Iris pigment epithelial cell (primary cell): ENCODE measurements at places on chromosomes 5 and 9.

- DNase-seq, result no peak
Observed at GRCh38 chr5:102991802-102992201, 128.1 kb downstream of the GIN1 start.

GRCh38 chr5:3517348-3517747 lies 78.3 kb upstream of the IRX1 start:
- DNase-seq, result no peak

GRCh38 chr5:67052034-67052433 lies 144.6 kb downstream of the CD180 start:
- peak; percentile 39 for DNase-seq

GRCh38 chr9:113425072-113425471 lies 14.5 kb downstream of the C9orf43 start:
- no peak for DNase-seq

GRCh38 chr9:130751631-130752355 lies 58.2 kb downstream of the EXOSC2 start:
- DNase-seq, result no peak

DNA sequence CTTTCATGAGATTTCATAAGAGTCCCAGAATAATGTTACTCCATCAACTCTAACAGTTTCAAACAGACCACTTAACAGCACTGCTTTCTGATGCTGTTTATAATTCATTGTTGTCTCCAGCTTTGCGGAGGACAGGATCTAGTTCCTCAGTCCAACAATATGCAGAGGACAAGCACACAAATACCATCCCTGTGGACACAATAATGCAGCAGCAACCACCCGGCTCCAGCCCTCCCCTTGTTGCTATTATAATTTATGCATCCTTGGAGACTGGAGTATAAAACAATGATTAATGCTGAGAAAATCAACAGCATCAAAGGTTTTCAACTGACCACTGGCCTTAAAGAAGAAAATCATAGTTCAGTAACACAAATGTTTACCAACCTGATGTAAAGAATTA lies 108.3 kb downstream of the DENND1A start:
- DNase-seq, result no peak

GRCh38 chr5:52725065-52725746 lies 62.5 kb upstream of the ITGA1 start:
- peak; percentile 83 for DNase-seq

- peak; percentile 24 for DNase-seq
Observed at GRCh38 chr9:121023064-121023463, 27.0 kb downstream of the C5 start.

GRCh38 chr5:157568222-157568621 lies 7.4 kb downstream of the ADAM19 start:
- DNase-seq, result no peak

GRCh38 chr9:88813638-88814209 lies 177.5 kb upstream of the S1PR3 start:
- DNase-seq, result no peak

DNA sequence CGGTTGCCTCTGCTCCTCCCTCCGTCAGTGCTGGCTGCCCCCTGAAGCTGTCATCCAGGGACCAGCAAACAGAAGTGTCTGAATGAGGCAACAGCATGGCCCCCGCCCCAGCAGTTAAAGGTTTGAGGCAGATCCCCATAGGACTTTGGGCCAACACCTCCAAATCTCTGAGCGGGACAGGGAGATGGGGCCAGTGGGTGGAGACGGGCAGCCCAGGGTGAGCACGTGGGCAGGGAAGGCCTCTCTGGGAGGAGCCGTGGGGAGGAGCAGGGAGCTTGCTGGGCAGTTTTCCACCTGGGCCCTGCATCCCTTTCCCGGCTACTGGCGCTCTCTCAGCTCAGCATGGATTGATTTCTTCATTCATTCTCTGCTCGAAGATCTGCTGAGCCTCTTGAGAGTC lies 39.1 kb upstream of the NOTCH1 start:
- DNase-seq, result no peak

- no peak for DNase-seq
Observed at GRCh38 chr5:106363578-106363977, 1307.2 kb downstream of the EFNA5 start.

- no peak for DNase-seq
Observed at GRCh38 chr5:68222824-68223354, 7.3 kb downstream of the PIK3R1 start.

- DNase-seq, result no peak
Observed at GRCh38 chr5:76386360-76386759, 16.7 kb upstream of the IQGAP2 start.

DNA sequence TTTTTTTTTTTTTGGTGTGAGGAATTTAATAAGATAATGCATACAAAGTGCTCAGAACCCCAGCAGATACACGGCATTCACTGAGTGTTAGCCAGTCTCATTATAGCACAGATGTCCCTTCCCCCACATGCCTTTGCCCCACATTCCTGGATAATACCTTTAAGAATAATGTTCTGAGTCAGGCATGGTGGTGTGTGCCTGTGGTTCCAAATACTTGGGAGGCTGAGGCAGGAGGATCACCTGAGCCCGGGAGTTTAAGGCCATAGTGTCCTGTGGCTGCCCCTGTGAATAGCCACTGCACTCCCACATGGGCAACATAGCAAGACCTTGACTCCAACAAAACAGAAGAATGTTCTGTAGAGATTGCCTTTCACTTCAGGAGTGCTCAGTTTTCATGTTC lies 24.2 kb upstream of the ANKRD18A start:
- DNase-seq, result no peak

- DNase-seq, result no peak
Observed at GRCh38 chr5:128243958-128244582, 160.5 kb downstream of the SLC12A2 start.

GRCh38 chr5:173498286-173498685 lies 118.2 kb downstream of the BOD1 start:
- DNase-seq, result peak; percentile 77

- peak; percentile 19 for DNase-seq
Observed at GRCh38 chr5:156359476-156359875, 32.5 kb downstream of the SGCD start.

GRCh38 chr9:113998525-113999255 lies 79.4 kb downstream of the AMBP start:
- no peak for DNase-seq

DNA sequence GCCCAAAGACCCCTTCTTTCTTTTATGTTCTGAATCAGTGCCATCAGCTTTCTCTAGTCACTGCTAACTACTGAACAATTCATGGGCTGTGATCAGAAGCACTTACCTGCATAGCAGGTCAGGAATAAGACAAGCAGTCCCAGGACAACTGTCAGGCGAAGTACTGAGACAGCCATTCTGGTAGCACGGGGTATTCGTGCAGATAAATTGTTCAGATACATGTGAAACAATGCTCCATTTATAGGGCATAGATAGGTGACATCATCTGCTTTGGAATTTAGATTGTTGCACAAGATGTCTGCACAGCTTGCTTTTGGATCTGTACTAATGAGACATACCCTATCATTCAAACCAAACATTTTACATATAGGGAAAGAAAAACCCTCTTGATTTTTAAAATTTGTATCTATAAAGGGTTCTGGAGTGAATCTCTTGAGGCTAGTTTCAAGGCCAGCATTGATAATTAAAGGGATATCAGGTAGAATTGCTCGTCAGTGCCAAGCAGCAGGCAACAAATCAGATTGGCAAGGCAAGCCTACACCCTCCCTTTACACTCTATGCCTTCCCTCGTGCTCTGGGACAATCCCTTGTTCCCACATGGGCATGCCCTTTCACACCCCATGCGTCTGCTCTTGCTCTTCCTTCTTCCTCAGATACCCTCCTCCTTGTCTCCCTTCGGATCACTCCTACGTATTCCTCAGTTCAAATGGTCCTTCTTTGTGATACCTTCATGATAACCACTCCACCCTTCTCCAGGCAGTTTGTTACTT lies at the start of gene C5orf46:
C5orf46 (minus strand) TSS at position 213 of the 770 bp plus-strand sequence; CDS start at position 176, 37 bp downstream.
- peak; percentile 85 for DNase-seq

GRCh38 chr9:101387871-101388506 lies 3.2 kb upstream of the BAAT start:
- DNase-seq, result peak; percentile 49

GRCh38 chr5:59328709-59329296 lies 564.7 kb downstream of the PDE4D start:
- peak; percentile 94 for DNase-seq

- DNase-seq, result peak; percentile 91
Observed at GRCh38 chr5:124596595-124597421, 149.6 kb downstream of the ZNF608 start.

GRCh38 chr5:113047234-113047633 lies 70.6 kb downstream of the DCP2 start:
- peak; percentile 55 for DNase-seq

GRCh38 chr5:171841984-171842776 lies 56.6 kb downstream of the SMIM23 start:
- DNase-seq, result no peak

DNA sequence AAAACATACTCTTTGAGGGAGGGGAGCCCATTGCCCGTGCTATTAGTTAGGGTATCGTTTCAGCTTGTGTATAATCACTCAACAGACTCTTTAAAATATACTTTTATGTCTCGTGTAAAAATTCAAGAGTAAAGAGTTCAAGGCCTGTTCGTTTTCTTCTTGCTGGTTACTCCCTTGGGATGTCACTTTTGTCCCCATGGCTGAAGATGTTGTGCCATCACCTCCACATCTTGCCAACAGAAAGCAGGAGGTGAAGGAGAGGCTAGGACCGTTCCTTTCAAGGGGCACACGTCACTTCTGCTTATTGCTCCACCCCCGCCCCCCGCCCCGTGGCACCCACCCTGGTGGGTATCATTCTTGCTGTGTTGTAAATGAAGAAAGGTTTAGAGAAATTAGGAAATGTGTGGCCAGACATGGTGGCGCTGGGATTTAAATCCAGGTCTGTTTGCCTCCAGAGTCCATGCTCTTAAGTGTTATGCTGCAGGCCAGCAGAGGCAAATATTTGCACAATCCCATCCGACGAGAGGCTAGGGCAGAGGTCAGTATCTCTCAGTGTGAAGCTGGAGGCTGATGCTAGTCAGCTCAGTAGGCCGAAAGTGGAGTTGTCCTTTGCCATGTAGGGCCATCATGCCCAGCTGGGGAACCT lies 3.0 kb downstream of the MLANA start:
- no peak for DNase-seq

GRCh38 chr5:76225336-76225735 lies 142.2 kb downstream of the SV2C start:
- no peak for DNase-seq

DNA sequence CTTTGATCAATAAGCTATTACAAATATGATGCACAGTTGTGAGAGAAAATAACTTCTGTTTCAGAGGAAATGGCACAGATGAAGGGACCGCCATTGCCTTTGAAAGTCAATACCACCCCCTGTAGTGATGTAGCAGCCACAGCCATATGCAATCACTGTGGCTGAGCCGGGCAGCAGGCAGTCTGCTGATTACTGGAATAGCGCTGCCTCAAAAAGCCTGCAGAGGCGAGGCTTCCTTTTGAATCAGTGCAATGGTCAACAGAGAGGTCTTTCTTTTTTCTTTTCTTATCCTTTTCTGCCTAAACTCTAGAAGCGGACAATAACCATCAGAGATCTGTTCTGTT lies 265.1 kb upstream of the TAS2R1 start:
- DNase-seq, result no peak

DNA sequence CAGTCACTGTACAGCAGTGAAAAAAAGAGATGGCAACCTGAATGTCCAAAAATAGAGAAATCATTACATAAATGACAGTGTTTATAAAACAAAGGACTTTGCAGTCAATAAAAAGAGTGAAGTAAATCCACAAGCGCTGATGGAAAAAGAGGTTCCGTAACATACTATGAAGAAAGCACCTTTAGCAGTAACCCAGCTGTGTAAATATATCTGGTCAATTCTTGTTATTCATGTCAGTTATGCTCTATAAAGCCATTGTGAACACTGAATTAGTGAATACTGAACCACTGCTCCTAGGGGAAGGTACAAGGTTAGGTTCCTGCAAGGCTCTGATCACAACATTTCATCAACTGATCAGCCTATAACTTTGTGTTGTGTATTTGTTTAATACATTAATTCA lies 39.5 kb downstream of the CCNJL start:
- no peak for DNase-seq

- no peak for DNase-seq
Observed at GRCh38 chr9:33787839-33788238, 7.5 kb upstream of the PRSS3 start.

DNA sequence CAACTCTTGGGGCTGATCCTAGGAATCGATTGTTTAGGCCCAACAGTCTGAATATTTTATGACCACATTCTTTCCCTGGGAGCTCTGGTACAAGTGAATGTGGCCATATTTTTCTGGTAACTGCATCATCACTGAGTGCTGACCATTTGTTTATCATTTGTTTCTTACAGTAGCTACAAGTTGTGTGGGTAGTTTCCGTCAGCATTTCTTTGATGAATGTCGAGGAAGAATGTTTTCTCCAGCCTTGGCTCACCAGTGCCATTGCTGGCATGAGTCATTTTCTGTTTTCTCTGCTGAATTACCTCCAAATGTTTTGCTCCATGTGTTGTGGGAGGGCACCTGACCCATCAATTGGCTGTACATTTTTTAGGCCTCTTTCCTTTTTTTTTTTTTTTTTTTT lies 14.1 kb upstream of the CARD19 start:
- peak; percentile 80 for DNase-seq

GRCh38 chr9:94721754-94722153 lies 4.7 kb upstream of the AOPEP start:
- DNase-seq, result no peak

DNA sequence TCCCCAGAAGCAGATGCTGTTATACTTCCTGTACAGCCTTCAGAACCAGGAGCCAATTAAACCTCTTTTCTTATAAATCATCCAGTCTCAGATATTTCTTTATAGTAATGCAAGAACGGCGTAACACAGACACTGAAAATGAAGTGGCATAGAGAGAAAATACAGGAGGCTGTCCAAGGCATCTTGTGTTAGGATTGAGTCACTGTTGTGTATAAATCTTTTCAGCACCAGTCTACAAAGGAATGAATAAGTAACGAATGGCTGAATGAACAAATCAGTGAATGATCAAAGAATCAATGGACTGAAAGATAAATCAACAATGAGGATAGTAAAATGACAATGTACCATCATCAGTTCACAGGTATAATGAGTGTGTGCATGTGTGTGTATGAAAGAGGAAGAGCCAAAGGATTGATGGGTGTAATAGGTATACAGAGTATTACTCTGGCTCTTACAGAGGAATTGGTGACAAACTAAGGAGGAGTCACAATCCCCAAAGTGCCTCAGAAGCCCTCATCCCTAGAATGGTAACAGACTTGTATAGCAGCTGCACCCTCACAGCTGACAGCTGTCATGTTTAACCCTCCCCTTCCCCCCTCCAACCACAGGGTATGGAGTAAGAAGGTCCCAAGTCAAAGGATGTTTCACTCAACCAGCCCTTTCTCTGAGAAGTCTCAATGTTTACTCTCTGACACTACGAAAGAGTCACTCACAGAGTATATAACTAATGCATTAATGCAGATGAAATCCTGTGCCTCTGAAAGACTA lies 29.8 kb upstream of the MIER3 start:
- DNase-seq, result no peak

- no peak for DNase-seq
Observed at GRCh38 chr9:16309082-16309468, 561.4 kb downstream of the BNC2 start.

- peak; percentile 65 for DNase-seq
Observed at GRCh38 chr9:89277454-89277853, 33.5 kb upstream of the CKS2 start.

- DNase-seq, result no peak
Observed at GRCh38 chr9:137318602-137319001, 16.5 kb upstream of the NRARP start.

- peak; percentile 71 for DNase-seq
Observed at GRCh38 chr9:37968228-37968701, 64.3 kb upstream of the SLC25A51 start.

- DNase-seq, result no peak
Observed at GRCh38 chr9:101528015-101528414, 5.6 kb upstream of the RNF20 start.
